ENCODE measurements at places on chromosomes 3 and 15. TPM values are rescaled to one million over a fixed set of nuclear protein-coding genes. Genes with fewer than 3 reads are reported as not detected.

The RASL12 gene
- total RNA-seq = not detected

The FGD5 gene
- 0.17 TPM for total RNA-seq

The MEGF11 gene
- not detected for total RNA-seq

The SNTN gene
- total RNA-seq = not detected

The EPHB1 gene
- total RNA-seq = 1.8 TPM

The HCLS1 gene
- total RNA-seq = 350 TPM

The RHOA gene
- total RNA-seq = 467 TPM

The NECTIN3 gene
- 4.8 TPM for total RNA-seq

The MAGEL2 gene
- total RNA-seq = not detected

The TERB2 gene
- not detected for total RNA-seq

The C2CD4A gene
- not detected for total RNA-seq

The PEX5L gene
- 0.04 TPM for total RNA-seq

The PLIN1 gene
- not detected for total RNA-seq

The GOLGA6L9 gene
- 1.8 TPM for total RNA-seq

The GOLGA6L24 gene
- total RNA-seq = not detected

The CAMP gene
- total RNA-seq = not detected

The SRGAP3 gene
- total RNA-seq = 4.0 TPM

The ACSBG1 gene
- total RNA-seq = not detected

The GOLGA8T gene
- not detected for total RNA-seq

The LTF gene
- total RNA-seq = not detected

The NRG4 gene
- total RNA-seq = not detected

The GOLGA8K gene
- 1.2 TPM for total RNA-seq

The RBP2 gene
- total RNA-seq = not detected

The NRROS gene
- total RNA-seq = 36.6 TPM

The GAP43 gene
- not detected for total RNA-seq

The MIX23 gene
- total RNA-seq = 29.4 TPM

The BUB1B gene
- total RNA-seq = 89.0 TPM

The GADL1 gene
- not detected for total RNA-seq

The CCR9 gene
- total RNA-seq = 0.15 TPM

The TLNRD1 gene
- 28.6 TPM for total RNA-seq

The CLDN18 gene
- not detected for total RNA-seq

The JAGN1 gene
- total RNA-seq = 30.6 TPM

The MESP2 gene
- total RNA-seq = not detected

The IGF2BP2 gene
- total RNA-seq = 0.62 TPM

The PLA2G4F gene
- total RNA-seq = not detected

The CPEB1 gene
- not detected for total RNA-seq

The HDC gene
- 0.27 TPM for total RNA-seq

The ZPLD1 gene
- not detected for total RNA-seq

The PPIP5K1 gene
- 24.3 TPM for total RNA-seq

The CCK gene
- not detected for total RNA-seq

The TRAT1 gene
- total RNA-seq = 151 TPM

The CASR gene
- not detected for total RNA-seq

The WWTR1 gene
- total RNA-seq = 0.27 TPM

The CIDEC gene
- total RNA-seq = not detected

The OR5H2 gene
- not detected for total RNA-seq
